ENCODE measurements at places on chromosomes 2 and 18.

DNA sequence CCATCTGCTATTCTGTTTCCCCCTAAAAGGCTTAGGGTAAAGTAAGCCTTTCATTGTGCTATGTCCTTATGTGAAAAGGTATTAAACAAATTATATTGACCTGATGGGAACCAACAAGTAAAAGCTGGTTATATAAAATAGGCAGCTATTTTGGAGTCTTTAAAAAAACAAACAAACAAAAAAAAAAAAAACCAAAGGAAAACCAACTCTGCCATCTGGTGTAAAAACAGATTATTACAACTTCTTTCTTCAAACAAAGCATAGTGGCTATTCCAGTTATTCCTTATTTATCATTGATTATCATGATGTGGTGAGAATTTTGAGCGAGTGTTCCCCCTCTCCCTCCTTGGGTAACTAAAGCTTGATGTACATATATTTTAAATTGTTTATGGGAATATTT is 122.3 kb upstream of the FHL2 start:
- no peak for DNase-seq

GRCh38 chr2:213649176-213649575 is 364.9 kb downstream of the SPAG16 start:
- DNase-seq: no peak

GRCh38 chr2:126804347-126804746 is 94.3 kb upstream of the TEX51 start:
- DNase-seq: no peak

GRCh38 chr2:43948370-43948769 is 47.4 kb downstream of the LRPPRC start:
- no peak for DNase-seq

DNA sequence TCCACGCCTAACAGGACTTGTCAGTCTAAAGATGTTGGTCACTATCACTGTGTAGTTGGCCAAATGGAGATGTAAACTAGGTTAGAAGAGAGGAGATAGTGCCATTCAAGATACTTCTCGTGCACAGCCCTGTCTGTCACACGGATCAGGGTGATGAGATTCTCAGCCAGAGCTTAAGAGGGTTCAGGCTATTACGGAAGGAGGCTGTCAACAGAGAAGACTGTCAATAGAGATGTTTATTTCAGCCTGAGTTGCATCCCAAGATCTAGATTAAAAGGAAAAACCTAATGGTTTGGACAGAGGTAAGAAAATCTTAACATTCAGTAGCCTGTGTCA is 83.4 kb downstream of the AAK1 start:
- no peak for DNase-seq

DNA sequence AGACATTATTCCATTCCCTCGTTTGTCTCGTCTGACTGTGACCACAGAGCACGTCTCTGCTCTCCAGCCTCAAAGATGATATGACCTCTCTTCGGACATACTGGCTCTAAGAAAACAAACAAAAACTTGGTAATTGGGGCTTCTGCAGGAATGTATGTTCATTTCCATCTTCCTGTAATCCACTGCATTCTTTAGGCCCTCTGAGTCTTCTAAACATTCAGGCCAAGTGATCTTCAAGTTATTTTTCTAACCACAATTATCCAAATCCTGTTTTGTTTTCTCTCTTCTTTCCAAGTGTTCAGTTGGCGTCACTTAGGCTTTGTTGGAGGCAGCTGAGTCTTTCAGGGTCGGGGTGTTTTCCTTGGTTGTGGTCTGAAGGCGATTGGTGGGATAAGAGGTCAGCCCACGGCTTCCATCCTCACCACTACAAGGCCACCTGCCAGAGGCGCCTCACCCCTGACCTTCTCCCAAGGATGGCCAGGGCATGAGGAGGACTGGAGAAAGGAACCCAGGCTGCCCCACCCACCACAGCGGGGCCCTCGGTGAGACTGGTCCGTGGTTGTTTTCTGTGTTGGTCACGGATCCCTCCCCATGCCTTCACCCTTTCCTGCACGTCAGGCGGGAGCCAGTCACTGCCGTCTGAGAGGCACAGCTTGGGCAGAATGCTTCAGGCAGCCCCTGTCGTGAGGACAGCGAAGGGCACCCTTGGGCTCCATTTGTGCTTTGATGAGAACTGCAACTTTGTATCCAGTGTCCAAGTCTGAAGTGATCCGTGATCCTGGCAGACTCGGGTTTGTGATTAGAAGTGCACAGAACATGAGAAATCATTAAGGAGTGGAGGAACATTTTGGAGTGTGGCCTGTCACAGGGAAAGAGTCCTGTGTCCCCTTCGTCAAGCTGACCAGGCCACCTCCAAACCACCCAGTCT is 88.6 kb upstream of the FHL2 start:
- DNase-seq: no peak

- DNase-seq: no peak
Observed at GRCh38 chr18:29840089-29840488, 1202.5 kb downstream of the DSC3 start.

GRCh38 chr2:43444989-43445645 is 150.7 kb downstream of the THADA start:
- DNase-seq: no peak

- no peak for DNase-seq
Observed at GRCh38 chr2:37688771-37689468, 17.5 kb upstream of the CDC42EP3 start.

- DNase-seq: no peak
Observed at GRCh38 chr2:149824136-149824535, 236.6 kb upstream of the MMADHC start.

All from body of pancreas (tissue), 4 donors.